ENCODE measurements at places on chromosomes 3 and 15. TPM values are rescaled to one million over a fixed set of nuclear protein-coding genes. Genes with fewer than 3 reads are reported as not detected.

- peak overlapping the region; percentile 45 for H3K27ac ChIP-seq
- H3K36me3 ChIP-seq, result peaks cover 23% of the 10 kb centered on the region
- no peaks in the 10 kb centered on the region for H3K27me3 ChIP-seq
- no peak for DNase-seq
Observed at GRCh38 chr3:179234199-179234598, 16.7 kb downstream of the KCNMB3 start.

GRCh38 chr3:12349895-12350811 is 61.3 kb downstream of the PPARG start:
- H3K27me3 ChIP-seq, result peaks cover 12% of the 10 kb centered on the region
- DNase-seq, result no peak
- H3K27ac ChIP-seq, result no peak overlapping the region

- H3K27me3 ChIP-seq, result no peaks in the 10 kb centered on the region
- no peak overlapping the region for H3K4me3 ChIP-seq
- no peak for DNase-seq
- no peaks in the 10 kb centered on the region for H3K36me3 ChIP-seq
- H3K27ac ChIP-seq, result no peak overlapping the region
- peaks cover 4% of the 10 kb centered on the region for H3K4me1 ChIP-seq
Observed at GRCh38 chr3:81299481-81299880, 462.0 kb downstream of the GBE1 start.

CKMT1B gene
- total RNA-seq, result not detected

GRCh38 chr3:87037652-87038051 is 46.7 kb upstream of the VGLL3 start:
- H3K4me3 ChIP-seq, result no peak overlapping the region
- no peaks in the 10 kb centered on the region for H3K4me1 ChIP-seq
- no peak for DNase-seq
- H3K27me3 ChIP-seq, result no peaks in the 10 kb centered on the region
- H3K36me3 ChIP-seq, result no peaks in the 10 kb centered on the region

GRCh38 chr15:88627463-88627862 is 6.3 kb downstream of the AEN start:
- H3K27ac ChIP-seq, result no peak overlapping the region
- DNase-seq, result no peak
- no peak overlapping the region for H3K4me3 ChIP-seq
- no peaks in the 10 kb centered on the region for H3K27me3 ChIP-seq

DNA sequence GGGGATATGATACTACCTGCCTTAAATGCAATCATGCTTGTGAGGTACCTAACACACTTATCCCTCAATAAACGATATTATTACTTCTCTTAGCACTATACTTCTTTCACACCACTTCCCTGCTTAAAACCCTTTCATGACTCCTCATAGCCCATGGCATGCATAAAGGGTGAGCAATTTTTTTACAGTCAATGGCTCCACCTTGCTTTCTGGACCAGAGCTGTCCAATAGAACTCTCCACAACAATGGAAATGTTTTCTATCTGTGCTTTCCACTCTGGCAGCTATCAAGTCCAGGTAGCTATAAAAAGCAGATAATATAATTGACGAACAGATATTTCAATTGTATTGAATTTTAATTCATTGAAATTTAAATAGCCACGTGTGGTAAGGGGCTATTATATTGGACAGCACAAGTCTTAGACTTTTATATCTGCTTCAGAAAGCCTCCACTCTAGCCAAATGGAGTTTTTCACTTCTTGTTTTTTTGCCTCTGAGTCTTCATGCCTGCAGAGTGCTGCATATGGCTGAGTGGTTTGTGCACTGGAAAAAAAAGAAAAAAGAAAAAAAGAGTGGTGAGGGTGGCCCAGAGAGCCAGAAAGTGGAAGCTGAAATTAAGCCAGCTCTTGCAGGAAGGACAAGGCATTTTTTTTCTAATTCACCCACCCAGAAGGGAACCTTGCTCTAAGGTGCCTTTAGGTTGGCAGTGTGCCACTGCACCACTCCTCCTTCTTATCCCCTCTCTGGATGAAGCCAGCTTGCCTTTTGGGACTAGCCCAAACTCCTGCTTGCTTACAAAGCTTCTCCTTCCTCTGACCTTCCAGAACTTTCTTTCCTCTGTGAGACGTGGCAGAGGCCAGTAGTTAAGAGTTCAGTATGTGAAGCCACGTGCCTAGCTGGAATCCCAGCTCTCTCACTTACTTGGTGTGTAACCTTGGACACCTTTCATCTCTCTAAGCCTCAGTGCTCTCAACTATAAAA is 239.0 kb upstream of the LRTM1 start:
- no peak overlapping the region for H3K27ac ChIP-seq
- no peak for DNase-seq
- H3K36me3 ChIP-seq, result no peaks in the 10 kb centered on the region
- no peaks in the 10 kb centered on the region for H3K27me3 ChIP-seq
- no peak overlapping the region for H3K4me3 ChIP-seq
- H3K4me1 ChIP-seq, result peaks cover 38% of the 10 kb centered on the region

KPNA1 gene
- 88.9 TPM for total RNA-seq

GOLGA6L4 gene
- total RNA-seq, result 6.8 TPM
